ENCODE measurements at places on chromosomes 11 and 22.

- peak; percentile 66 for DNase-seq
Observed at GRCh38 chr11:121426476-121427399, 25.4 kb upstream of the SORL1 start.

GRCh38 chr11:120798854-120799253, 225.0 kb upstream of the TBCEL start:
- no peak for DNase-seq

GRCh38 chr11:76807206-76807875, 24.2 kb downstream of the TSKU start:
- peak; percentile 67 for DNase-seq

GRCh38 chr11:34235591-34236071, 122.2 kb downstream of the ABTB2 start:
- no peak for DNase-seq

GRCh38 chr11:121563900-121564822, 111.4 kb upstream of the SORL1-AS1 start:
- DNase-seq = no peak

- no peak for DNase-seq
Observed at GRCh38 chr11:17613428-17613962, 66.4 kb downstream of the OTOG start.

GRCh38 chr11:3631331-3631730, 10.5 kb downstream of the ART5 start:
- DNase-seq = no peak

DNA sequence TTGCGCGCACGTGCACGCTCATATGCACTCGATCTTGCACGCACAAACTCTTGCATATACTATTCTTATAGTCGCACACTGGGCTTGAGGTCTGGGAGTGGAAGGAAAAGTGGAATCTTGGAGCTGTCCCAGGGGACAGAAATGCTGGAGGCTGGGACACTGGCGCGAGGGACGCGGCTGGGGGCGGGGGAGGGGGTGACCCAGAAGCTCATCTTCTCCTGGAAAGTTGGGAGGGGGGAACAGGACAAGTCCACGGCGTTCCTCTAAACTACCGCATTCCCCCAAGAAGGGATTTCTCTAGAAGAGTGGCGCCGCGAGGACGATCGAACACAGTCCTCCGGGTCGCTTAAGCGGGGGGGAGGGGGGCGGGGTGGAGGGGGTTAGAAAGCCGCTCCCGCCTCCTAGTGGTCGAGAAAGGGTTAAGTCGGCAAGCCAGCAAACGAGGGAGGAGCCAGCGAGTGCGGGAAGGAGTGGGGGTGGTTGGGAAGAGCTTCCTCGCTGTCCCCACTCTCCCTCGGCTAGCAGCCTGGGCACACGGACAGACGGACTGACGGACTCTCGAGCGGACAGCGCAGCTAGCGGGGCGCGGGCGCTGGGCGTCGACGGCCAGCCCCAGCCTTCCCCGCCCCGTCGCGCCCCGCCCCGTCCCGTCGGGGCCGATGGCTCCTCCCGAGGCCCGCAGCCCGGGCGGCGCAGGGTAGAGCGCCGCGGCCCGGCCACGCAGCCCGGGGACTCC, at the start of gene RTN4RL2:
RTN4RL2 (plus strand) TSS at position 507 of the 736 bp plus-strand sequence. CDS start 338 bp downstream, outside the sequence.
- DNase-seq = peak; percentile 50

DNA sequence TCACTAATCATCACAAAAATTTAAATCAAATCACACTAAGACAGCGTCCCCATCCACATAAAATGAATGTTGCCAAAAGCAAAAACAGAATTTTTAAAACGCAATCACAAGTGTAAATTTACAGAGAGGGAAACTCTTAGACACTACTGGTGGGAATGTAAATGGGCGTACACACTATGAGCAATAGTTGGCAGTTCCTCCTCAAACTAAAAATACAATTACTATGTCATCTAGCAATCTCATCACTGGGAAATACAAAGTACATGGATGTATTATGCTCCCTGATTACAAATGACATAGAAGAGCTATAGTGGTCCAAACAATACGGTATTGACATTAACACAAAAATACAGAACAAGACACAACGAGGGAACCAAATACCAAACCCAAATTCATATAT, 8.7 kb upstream of the RGL4 start:
- DNase-seq = no peak

GRCh38 chr11:35615921-35616900, 2.0 kb upstream of the FJX1 start:
- DNase-seq = no peak

DNA sequence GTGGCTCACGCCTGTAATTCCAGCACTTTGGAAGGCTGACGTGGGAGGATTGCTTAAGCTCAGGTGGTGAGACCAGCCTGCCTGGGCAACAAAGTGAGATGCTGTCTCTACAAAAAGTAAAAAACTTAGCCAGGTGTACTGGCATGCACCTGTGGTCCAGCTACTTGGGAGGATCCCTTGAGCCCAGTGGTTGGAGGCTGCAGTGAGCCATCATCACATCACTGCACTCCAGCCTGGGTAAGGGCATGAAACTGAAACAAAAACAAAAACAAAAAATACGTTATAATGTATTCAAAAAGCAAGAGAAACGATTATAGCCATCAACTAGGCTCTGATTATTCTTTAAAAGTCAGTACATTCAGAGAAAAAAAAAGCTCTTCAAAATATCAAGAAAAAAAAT, 62.5 kb downstream of the TCF20 start:
- no peak for DNase-seq

DNA sequence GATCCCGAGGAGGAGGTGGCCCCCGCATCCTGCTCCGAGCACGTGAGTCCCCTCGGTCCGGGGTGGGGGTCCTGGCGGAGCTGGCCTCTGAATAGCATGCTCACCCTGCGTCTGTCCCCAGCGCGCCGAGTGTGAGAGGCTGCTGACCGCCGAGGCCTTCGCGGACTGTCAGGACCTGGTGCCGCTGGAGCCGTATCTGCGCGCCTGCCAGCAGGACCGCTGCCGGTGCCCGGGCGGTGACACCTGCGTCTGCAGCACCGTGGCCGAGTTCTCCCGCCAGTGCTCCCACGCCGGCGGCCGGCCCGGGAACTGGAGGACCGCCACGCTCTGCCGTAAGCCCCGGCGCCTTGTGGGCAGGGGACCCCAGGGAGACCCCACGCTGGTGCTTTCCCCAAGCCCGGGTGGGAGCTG, 3.5 kb downstream of the MUC2 start:
- DNase-seq = peak; percentile 10

DNA sequence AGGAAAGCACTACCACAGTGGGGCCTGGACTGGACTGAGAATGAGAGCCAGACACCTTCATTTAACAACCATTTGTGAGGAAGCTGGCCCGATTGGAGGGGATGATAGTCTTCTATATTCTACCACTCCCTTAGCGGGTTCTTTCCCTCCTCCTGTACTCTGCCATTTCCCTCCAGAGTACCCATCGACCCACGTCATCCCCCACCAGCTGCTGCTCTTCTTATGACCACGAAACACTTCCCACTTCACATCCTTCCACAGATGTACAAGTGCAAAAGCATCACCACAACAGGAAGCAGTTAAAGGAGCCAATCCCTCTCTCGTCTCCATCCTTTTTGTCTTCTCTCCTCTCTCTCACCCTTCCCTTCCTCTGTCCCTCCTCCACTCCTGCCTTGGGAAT, 18.0 kb upstream of the UBASH3B start:
- DNase-seq = no peak

DNA sequence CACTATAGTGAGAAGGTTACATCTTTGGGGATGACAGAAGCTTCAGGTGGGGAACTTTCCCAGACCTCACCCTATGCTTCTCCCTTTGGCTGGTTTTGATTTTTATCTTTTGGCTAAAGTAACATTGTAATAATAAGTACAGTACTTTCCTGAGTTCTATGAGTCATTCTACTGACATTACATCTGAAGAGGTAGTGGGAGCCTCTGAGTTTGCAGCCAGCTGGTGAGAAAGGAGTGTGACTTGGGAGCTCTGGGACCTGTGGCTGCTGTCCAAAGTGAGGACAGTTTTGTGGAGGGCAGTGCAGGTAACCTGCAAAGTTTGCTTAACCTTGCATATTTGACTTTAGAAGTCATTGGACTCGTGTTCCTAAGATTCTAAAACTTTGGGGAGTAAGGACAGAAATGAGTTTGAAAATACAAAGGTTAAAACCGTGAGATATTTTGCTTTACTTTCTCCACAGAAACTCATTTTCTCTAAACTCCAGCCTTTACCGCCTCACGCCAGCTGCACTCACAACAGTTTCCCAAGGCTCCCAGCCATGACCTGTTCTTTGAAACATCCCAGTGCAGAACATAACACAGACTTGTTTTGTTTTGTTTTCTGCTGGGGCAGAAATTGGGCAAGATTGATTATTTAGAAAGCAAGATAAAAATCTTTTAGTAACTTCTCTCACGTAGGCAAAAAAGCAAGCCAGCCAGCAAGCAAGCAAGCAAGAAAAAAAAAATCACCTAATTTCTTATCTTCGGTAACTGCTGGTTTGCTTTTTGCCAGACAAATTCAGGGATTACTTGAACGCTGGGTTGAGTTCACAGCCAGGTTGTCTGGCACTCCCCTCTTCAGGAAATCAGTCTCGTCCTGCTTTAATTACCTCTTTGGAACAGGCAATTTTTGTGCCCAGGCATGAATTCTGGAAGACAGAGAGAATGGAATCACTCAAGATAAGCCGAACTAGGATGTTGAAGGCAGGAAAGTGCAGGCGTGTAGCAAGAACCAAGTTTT, 478.3 kb upstream of the ISX start:
- DNase-seq = no peak

GRCh38 chr11:110438017-110438416, 8.3 kb downstream of the FDX1 start:
- no peak for DNase-seq

- DNase-seq = no peak
Observed at GRCh38 chr11:13635804-13636203, 32.7 kb upstream of the FAR1 start.

DNA sequence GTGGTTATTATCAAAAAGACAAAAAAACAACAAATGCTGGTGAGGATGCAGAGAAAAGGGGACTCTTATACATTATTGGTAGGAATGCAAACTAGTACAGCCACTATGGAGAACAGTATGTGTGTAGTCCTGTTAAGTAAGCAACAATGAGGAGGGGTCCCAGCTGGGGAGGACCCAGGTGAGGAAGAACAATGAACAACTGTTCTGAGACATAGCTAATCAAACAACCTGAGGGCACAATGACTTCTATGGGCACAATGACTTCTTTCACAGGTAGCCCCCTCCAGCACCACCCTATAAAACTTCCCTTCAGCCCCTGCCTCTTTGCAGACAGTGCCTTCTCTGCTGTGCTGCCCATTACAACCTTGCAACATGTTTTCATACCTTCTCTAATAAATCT, 5.6 kb downstream of the JAML start:
- no peak for DNase-seq

- DNase-seq = peak; percentile 62
Observed at GRCh38 chr11:44596525-44597276, 31.2 kb downstream of the CD82 start.

- DNase-seq = no peak
Observed at GRCh38 chr22:16975155-16975885, 32.7 kb downstream of the GAB4 start.

DNA sequence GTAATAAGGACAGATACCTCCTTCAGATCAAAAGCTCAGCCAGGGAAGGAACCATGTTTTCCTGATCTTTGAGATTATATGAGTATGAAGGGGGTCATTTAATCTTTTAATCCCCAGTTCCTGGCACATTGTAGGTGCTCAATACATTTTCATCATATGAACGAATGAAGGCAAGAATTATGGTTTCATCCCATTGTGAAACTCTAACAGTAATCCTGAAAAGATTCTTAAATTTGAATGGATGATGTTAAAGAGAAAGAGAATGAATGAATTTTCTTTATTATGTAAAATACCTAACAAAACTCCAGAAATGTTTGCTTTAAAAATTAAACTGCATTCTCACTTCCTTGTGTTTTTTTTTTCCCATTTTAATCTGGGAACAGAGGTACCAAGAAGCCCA, 162.2 kb upstream of the MTMR2 start:
- no peak for DNase-seq

DNA sequence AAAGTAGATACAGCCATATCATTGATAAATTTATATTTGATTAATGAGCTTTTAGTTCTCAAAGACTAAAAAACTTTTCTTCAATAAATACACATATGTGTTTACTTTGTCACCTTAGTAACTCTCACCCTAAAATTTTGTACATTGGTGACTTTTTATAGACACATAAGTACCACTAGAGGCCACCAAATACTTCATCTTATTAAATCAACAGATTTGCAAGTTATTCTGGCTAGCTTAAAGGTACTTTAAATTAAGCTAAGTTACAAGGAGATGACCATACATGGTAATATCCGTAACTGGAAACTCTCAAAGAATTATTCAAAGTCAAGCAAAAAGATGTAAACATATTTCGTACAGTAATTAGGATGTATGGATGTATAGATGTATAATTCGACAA, 112.2 kb downstream of the SBF2 start:
- no peak for DNase-seq

DNA sequence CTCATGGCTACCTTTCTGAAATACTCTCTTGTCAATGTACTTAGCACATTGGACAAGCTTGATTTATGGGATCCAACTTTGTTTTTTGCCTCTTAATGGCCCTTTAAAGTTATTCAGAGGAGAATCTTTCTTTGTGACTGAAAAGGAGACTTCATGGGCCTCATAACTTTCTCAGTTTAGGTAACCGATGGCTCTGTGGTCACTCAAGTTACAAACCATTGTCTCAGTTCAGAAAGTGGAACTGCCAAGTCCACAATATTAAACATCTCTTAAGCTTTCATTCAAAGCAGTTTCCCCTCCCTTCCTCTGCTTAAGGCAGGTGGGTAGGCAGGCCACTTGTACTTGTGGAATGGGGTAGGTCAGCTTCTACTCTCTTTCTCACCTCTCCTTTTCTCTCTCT, 12.3 kb upstream of the ARL14EP start:
- DNase-seq = no peak

DNA sequence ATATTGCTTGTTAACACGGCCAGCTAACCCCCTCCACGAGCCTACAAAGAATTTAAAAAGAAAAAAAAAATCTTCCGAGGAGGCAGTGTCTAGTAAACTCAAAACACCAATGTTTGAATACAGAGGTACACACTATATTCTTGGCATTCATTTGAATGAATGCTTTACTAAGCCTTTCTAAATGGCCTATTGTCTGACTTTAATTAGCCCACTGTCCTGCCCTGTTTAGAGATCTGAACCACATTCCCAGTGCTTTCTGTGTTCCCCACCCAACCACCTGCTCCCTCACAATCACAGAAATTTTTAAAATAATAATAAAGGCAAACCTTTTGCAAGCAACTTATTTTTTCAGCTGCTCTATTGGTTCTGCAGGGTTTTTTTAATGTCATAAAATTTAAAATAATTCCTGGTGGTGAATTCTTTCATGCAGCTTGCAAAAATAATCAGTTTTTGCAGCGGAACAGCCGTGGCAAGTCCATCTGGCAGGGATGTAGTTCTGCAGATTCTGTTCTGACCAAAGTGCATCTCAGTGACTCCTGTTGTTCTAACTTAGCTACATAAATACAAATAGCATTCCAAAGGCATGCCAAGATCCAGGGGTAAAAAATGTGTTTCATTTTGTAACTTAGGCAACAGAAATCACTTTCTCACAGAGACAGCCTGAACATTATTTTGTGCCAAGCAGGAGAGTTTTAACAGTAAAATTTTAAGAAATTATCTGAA, 23.8 kb downstream of the POU2AF2 start:
- DNase-seq = no peak

- peak; percentile 39 for DNase-seq
Observed at GRCh38 chr22:50014655-50015401, 2.3 kb upstream of the IL17REL start.

Measured in activated T-cell treated with anti-CD3 and anti-CD28 coated beads, Interleukin-2, amount 50 U/mL, for 1 hour (primary cell).